ENCODE measurements at places on chromosomes 11 and 22.

- DNase-seq: no peak
Measured at GRCh38 chr11:12270215-12270797, 107.1 kb upstream of the PARVA start.

GRCh38 chr22:28054819-28055208 is 135.8 kb upstream of the PITPNB start:
- DNase-seq: no peak

DNA sequence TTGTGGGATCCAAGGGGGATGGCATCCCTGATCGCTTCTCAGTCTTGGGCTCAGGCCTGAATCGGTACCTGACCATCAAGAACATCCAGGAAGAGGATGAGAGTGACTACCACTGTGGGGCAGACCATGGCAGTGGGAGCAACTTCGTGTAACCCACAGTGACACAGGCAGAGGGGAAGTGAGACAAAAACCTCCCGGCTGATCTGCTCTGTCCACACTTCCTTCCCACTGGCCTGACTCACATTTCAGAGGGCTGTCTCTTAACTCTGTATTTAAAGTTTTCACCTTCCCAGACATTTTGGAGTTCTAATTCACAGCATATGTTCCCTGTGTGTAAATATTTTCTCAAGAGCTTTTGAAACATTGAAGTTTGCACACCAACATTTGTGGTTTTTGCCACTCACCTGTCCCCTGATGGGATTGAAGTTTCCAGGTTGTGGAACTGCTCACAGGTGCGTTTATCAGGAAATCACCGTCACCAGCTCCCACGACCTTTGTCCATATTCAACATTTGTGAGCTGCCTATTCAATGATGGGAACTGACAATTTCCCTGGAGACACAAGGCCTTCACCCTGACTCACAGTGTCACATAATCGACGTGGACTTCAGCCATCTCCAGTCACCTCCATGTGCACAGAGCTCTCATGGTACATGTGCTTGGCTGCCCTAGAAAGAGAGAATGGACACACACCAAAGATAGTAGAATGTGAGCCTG is 99.2 kb downstream of the VPREB1 start:
- DNase-seq: no peak

DNA sequence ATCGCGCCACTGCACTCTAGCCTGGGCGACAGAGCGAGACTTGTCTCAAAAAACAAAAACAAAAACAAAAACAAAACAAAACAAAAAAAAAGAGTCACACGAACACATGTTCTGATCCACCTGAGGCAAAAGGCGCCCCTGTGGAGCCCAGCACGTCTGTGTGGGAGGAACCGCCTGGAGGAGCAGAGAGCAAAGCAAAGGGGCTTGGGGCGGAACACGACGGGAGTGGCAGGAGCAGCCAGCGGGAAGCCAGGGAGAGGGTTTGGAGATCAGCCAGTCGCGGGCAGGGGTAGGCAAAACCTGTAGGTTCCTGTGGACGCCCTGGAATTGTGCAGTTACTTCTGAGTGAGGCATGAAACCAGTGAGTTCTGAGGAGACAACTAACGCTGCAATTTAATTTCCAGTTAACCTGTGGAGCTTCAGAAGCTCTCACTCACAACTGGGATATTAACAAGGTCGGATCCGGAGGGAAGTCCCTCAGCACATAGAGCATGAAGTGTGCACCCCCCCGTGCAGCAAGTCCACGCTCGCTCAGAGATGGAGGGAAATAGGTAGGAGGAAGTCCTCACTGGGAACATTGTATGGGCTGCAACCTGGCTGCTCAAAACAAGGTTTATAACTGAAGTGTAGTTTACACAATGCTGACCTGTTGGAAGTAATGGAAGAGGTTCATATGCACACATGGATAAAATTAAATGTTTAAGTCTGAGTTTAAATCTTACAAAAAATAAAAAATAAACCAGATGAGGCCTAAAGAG is 13.2 kb upstream of the USP18 start:
- DNase-seq: no peak

GRCh38 chr11:8768625-8769333 is 86.2 kb downstream of the RPL27A start:
- no peak for DNase-seq

GRCh38 chr11:104385884-104386283 is 221.9 kb upstream of the PDGFD start:
- no peak for DNase-seq

DNA sequence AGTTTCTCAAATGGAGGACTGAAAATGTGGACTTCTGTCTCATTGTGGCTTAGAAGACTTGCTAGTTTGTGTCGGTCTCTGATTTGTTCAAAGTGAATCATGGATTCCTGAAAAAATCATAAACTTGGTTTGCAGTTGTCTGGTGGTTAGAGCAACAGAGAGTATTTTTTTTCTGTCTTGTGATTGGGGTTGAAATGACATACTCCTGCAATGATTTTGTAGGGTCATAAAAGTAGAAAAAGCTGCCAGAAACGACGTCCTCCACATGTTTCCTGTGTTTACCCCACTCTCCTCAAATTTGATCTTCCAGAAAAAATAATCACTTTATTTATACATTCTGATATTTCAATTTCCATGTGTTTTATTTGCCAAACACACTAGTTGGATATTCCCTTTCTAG is 219.2 kb upstream of the PGR start:
- DNase-seq: no peak

GRCh38 chr11:19725379-19726079 is 12.9 kb downstream of the NAV2 start:
- DNase-seq: no peak

DNA sequence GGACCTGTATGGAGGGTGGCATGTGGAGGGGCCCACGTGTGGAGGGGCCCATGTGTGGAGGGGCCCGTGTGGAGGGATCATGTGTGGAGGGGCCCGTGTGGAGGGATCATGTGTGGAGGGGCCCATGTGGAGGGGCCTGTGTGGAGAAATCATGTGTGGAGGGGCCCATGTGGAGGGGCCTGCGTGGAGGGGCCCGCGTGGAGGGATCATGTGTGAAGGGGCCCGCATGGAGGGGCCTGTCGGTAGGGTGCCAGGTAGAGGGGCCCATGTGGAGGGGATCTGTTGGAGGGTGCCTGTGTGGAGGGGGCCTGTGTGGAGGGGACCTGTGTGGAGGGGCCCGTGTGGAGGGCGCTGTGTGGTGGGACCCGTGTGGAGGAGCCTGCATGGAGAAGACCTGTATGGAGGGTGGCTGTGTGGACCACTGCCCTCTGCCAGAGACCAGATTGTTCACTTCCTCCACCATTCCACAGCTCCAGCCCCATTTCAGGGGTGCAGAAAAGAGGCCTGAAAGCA is 47.0 kb downstream of the IGLL5 start:
- no peak for DNase-seq

DNA sequence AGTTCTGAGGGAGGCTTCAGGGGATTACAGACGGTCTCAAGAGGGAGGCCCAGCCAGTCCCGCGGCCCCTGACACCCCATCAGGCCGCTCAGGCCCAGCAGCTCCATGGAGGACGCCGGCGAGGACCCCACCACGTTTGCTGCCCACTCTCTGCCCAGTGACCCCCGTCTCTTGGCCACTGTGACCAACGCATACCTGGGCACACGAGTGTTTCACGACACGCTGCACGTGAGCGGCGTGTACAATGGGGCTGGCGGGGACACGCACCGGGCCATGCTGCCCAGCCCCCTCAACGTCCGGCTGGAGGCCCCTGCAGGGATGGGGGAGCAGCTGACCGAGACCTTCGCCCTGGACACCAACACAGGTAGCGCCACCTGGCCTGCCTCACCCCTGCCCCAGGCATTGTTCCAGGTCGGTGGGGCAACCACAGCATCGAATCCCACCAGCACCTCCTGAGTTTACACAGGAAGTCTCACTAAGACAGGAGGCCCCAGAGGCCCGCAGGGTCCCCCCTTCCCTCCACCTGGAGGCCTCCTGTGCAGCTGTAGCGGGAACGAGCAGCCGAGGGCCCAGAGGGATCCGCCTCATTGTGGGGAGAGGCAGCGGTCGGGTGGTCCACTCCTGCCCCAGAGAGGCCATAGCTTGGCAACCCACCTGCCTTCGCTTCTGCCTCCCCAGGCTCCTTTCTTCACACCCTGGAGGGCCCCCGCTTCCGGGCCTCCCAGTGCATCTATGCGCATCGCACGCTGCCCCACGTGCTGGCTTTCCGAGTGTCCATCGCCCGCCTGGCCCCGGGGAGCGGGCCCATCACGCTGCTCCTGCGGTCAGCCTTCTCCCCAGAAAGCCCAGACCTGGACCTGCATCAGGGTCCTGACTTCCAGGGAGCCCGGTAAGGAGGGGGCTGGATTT is 1.0 kb downstream of the PGGHG start:
- DNase-seq: no peak

- DNase-seq: no peak
Measured at GRCh38 chr11:101435408-101435973, 148.3 kb downstream of the TRPC6 start.

DNA sequence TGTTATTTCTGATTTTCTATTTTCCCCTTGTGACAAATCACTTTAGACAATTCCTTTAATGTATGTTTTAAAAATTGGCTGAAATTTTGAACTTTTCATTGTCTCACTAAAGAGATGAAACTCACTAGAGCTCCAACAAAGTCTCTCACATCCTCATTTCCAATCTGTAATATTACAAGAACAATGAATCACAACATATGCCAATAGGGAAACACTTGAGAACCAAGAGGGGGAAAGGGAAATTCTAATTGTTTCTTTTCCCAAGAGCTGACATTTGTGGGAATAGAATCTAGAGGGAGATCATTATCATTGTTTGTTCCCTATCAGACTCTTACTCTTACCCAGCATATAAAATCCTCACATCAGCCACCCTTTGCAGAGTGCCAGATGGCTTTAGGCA is 28.2 kb downstream of the OR10D3 start:
- DNase-seq: no peak

DNA sequence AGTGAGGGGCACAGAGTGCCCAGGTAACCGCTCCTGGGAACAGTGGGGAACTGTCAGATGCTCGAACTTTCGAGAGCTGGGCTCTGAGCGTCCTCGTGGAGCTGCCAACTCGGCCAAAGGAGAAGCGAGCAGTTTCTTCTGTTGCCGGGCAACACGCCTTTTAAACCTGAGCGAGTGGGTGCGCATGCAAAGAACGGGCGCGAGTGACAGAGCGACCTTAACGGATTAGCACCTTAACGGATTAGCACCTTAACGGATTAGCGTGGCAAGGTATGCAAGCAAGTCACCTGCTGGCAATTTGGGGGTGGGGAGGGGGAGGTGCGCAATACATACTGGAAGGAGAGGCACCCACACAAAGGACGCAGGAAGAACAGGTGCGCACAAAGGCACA is 61.8 kb upstream of the PRODH start:
- DNase-seq: no peak

DNA sequence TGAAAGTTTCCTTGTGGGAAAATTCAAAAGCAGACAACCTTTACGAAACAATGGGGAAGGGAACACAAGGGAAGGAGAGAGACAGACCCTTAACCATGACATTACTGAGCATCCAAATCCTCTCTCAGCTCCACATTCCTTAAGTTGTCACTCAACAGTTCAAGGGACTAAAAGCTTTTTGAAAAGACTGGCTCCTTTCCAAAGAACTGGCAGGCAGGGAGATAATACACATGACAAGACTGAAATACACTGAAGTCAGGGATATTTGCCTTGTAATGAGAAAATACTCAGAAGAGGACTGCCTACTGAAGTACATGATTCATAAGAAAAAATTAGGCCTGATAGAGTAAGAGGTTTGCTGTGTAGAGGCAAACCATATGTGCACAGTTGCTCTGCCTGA is 69.1 kb downstream of the SMCO4 start:
- no peak for DNase-seq

- no peak for DNase-seq
Measured at GRCh38 chr22:29157759-29158535, 47.7 kb upstream of the EMID1 start.

DNA sequence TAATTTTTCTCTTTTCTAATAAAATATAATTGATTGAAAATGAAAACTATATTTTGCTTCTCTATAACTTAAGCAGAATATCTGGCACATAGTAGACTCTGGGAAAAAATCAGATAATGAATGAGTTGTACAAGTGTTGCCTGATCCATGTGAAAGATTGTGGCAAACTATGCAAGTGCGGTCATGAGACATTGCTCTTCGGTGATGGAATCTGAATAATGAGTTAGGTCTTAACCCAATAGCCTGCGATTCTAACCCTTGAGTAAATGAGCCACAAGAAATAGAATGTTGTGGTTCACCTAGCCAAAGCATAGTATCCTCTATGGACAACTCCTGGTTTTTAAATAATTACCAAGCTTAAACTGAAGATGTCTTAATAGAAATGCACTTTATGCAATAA is 333.7 kb upstream of the LUZP2 start:
- DNase-seq: no peak

DNA sequence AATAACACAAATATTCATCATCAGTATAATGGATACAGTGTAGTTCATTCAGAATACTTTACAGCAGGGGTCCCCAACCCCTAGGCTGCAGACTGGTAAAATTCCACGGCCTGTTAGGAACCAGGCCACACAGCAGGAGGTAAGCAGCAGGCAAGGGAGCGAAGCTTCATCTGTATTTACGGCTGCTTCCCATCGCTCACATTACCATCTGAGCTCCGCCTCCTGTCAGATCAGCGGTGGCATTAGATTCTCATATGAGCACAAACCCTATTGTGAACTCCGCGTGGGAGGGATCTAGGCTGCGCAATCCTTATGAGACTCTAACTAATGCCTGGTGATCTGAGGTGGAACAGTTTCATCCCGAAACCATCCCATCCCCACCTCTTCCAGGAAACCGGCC is 125.1 kb downstream of the SERGEF start:
- DNase-seq: no peak

DNA sequence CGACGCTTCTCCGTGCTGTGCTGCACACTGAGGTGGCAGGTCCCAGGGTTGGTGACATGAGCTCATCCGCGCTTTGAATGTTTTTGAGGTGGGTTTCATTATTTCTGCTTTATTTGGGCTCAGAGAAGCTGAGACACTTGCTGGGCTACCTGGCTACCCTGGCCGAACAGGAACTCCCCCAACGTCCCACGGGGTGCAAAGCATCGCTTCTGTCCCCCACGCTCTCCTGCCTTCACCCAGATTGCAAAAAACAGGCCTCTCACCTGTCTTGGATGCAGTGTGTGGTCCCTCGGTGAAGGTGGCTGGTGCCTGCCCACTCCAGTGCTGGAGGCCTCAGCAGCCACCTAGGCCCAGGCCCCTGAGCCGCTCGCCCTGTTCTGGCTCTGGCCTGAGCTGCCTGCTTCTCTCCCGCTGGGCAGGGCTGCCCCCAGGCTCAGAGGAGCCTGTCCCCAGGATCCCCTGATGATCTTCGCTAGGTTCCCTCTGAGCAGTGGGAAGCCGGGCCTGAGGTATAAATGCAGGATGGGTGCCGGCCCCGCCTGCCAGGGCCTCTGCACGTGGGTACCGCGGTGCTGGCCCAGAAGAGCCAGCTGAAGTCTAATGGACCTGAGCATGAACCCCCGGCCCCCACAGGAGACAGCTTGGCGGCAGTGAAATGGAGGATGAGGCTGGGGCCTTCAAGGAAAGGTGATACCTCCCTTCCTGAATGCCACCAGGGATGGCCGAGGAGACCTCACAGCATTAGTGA is 15.8 kb upstream of the MRGPRD start:
- DNase-seq: no peak

DNA sequence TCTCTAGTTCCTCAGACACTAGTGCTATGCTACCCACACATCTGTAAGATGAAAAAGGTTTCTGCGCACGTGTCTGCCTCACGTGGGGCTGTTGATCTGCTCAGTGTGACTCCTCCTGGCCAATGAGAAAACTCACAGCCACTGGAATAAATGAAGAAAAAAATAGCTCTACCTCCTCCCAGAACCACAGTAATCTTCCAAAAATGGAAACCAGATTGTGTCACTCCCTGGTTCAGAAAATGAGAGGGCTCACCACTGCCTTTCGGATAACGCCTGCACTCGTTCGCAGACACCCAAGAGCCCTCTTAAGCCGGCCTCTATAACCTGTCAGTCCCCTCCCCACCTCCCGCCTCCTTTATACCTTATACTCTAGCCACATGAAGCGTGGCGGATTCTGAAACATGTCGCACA is 5.1 kb downstream of the APBB1 start:
- no peak for DNase-seq

Measured in stimulated activated CD4-positive, alpha-beta T cell treated with anti-CD3 and anti-CD28 coated beads, TNF-alpha, amount 100 ng/mL, for 1 hour (primary cell).